ENCODE measurements at places on chromosomes 5 and 9. TPM values are rescaled to one million over a fixed set of nuclear protein-coding genes. Genes with fewer than 3 reads are reported as not detected.

The F2R gene
- total RNA-seq: 2.0 TPM

The IL4 gene
- total RNA-seq: not detected

The SLC1A3 gene
- total RNA-seq: 3.4 TPM

The NR4A3 gene
- total RNA-seq: not detected

The SPATA6L gene
- 2.6 TPM for total RNA-seq

DNA sequence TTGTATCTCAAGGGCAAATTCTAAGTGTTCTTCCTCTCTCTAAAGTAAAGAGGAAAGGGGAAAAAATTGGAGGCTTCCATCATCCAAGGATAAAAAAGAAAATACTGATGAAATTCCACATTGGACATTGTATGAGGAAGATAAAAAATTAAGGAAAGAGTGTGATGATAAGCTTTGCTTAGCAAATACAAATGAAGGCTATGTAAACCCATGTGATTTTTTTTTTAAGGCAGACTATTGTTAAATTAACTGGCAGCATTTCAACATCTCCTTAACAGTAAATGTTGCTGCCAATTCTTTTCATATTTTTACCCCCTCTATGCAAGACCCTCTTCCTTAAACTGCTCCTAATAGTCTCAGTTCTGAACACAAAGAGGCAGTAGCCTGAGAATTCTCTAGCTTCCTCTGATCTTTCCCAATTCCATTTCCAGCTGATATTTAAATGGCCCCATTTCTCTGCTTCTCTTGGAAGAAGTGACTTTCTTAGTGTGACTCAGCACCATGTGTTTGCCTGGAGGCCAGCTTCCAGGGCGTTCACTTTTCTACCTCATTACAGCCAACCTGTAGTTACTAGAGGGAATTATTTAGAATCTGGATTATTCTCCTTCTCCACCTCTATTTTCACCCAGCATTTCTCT lies 159.7 kb downstream of the TLE1 start:
- peak; percentile 89 for DNase-seq

- no peak for DNase-seq
Observed at GRCh38 chr5:76941000-76941399, 11.8 kb upstream of the CRHBP start.

GRCh38 chr5:150544611-150545219 lies 36.8 kb downstream of the NDST1 start:
- peak; percentile 48 for DNase-seq

DNA sequence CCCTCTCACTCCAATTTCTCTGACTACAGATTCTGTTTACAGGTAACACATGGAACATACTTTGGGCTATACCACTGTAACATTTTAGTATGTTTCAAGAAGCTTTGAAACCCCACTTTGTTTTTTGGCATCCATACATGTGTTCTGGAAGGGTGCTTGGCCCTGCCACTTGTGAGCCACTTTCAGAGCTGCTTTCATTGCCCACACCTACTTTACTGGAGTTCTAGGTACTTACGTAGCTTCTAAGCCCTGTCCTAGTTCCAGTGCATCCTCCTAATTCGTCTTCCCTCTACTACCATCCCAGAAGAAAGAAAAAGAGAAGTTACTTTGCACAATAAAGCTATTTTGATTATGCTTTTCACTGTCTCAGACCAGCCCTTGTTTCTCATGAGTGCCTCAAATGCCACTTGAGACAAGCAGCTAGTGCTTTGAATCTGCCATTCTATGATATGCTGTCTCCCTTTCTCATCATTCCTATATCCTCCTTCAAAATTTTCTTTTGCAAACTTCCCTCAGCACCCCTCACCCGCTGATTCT lies 26.5 kb upstream of the C5orf47 start:
- no peak for DNase-seq

GRCh38 chr9:27717991-27718390 lies 144.7 kb upstream of the C9orf72 start:
- no peak for DNase-seq

- peak; percentile 2 for DNase-seq
Observed at GRCh38 chr5:160496784-160497183, 75.1 kb downstream of the PTTG1 start.

GRCh38 chr5:14016549-14016948 lies 72.1 kb upstream of the DNAH5 start:
- no peak for DNase-seq
